CD4-positive, alpha-beta T cell treated with Interleukin-6 for 4 hours (primary cell): ENCODE measurements at places on chromosomes 7 and 10.

DNA sequence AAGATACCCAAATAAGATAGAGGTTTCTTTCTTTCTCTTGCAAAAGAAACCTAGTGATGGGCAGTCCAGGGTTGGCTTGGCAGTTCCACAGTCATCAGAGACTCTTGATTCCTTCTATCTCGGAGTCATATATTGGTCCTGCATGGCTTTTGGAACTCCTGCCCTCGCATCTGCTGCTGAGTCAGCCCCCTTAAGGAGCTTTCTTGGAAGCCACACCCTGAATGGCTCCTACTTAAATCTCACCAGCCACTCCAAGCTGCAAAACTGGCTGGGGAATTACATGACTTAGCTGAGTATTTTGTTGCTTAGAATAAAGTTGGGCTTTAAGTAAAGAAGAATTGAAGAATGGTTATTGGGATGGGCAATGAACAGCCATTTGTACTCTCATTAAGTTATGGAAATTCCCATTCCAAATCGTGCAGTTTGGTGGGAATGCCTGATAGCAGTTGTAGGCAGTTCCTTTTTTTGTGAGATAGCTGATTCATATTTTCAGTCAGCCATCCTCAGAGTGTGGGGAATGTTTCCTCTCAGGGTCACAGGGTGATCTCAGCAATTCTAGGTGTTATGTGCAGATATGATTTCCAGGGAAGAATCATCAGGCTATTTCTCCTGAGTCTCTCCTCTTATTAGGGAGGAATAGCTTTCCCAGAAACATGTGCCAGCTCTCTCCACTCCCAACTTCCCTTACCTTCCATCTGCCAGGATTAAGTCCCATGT, 209.9 kb downstream of the BBS9 start:
- no peak for DNase-seq

DNA sequence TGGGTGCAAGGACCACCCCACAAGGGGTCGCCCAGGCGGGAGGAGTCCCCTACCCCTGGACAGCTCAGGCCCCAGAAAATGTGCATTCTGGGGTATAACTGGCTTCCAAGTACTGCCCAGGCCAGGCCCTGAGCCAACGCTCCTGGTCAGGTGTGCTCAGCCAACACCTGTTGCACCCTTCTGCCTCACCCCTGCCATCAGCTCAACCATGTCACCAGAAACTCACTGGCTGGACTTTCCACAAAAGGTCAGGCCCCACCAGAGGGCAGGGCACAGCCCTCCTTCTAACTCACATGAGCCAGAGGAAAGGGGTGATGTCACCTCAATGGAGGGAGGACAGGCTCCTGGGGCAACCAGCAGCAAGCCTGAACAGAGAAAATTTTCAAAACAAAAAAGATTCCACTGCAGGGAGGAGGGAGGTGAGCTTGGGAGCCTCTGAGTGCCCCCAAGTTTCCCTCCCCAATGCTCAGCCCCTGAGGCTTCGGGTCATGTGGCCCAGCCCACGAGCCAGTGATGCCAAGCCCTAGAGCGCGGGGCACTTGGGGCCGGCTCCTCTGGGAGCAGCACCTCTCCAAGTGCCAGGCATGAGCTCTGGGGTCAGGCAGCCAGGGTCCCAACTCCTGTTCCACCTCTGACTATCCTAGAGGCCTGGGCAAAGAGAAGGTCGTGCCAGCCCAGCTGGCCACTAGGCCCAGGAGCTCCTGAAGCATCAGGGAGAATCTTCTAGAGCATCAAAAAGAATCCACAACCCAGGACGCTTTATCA, 2.2 kb downstream of the OGDHL start:
- no peak for DNase-seq

GRCh38 chr7:108254259-108254658, 124.1 kb upstream of the LAMB4 start:
- no peak for DNase-seq

- peak; percentile 43 for DNase-seq
Measured at GRCh38 chr10:124701881-124702656, 42.1 kb downstream of the FAM53B start.

DNA sequence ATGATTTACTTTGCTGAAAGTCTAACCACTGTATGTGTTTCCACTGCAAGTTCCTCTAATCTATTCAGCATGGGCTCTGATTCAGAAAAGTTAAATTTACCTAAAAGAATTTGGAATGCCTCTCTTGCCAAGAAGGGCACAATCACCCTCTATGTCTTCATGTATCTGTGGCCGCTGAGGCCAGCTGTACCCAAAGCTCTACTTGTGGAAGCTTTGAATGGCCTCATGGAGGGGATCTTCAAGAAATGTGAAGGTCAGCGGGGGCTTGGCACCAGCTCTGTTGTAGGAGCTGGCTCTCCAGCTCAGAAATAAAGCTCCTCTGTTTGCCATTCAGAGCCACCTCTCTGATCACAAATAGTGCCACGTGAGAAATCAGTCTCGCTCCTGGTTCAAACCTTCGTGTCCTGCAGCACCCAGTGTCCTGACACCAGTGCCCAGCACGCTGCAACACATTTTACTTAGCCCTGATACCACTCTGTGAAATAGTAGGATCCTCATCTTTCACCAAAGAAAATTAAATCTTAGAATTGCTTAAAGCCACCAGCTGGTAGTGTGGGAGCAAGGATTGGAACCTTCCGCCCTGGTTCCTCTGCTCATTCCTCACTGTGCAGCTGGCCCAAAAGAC, 61.1 kb downstream of the PKD1L1 start:
- DNase-seq: no peak

DNA sequence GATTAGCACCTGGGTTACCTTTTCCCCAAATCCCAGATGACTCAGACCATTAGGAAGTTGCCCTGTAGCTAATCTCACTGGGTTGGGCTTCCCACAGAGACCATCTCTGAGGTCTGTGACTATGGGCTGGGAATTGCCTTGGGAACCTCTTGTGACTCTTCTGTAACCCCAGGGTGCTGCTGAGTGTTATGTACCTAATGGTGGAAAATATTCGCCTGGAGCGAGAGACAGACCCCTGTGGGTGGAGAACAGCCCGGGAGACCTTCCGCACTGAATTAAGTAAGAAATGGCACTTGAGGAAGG, 20.0 kb downstream of the STRIP2 start:
- no peak for DNase-seq

DNA sequence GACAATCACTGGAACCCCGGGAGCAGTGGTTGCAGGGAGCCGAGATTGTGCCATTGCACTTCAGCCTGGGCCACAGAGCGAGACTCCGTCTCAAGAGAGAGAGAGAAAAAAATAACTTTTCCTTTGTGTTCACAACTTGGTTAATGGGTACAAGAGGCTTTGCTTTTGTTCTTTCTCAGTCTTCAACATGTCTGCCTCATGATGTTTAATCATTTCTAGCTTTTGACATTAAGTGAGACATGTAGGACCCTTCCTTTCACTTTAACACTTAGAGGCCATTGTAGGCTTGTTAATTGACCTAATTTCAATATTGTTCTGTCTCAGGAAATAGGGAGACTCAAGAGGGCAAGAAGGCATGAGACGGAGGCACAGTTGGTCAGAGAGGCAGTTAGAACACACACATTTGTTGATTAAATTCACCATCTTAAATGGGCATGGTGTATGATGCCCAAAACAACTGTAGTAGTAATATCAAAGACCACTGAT, 9.3 kb upstream of the CRCP start:
- no peak for DNase-seq

DNA sequence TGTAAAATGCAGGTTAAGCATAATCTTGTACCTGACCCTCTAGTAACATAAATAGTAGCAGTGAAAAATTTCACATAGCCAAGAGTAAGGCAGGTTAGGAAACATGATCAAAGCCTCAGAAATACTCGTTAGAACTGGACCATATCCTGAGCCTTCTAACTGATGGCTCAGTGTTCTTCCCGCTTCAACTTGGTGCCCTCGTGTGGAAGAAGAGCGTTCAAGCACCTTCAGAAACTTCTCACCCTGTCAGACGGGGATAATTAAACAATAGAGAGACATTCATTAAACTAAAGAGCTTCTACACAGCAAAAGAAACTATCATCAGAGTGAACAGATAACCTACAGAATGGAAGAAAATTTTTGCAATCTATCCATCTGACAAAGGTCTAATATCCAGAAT, 124.5 kb downstream of the MYOF start:
- DNase-seq: peak; percentile 19

- DNase-seq: no peak
Measured at GRCh38 chr7:65444899-65445823, 71.5 kb downstream of the ZNF92 start.
